ENCODE measurements at places on chromosomes 4 and X.

DNA sequence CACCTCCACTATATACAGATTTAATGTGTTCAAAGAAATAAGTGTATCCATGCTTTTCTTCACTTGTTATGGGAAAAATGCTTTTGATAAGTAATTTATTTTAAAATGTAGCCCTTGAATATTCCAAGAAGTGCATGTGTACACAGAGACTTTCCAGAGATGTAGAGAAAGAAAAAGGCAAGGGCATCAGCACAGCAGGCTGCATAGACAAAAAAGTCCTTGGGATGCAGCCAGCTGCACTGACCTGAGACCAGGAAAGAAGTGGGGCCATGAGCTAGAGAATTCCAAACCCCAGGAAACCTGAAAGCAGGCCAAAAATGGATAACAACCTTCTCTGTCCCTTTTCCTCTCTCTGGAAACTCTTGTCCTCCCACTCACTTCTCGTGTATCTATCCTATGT, 51.6 kb upstream of the PRDM8 start:
- no peak for DNase-seq

DNA sequence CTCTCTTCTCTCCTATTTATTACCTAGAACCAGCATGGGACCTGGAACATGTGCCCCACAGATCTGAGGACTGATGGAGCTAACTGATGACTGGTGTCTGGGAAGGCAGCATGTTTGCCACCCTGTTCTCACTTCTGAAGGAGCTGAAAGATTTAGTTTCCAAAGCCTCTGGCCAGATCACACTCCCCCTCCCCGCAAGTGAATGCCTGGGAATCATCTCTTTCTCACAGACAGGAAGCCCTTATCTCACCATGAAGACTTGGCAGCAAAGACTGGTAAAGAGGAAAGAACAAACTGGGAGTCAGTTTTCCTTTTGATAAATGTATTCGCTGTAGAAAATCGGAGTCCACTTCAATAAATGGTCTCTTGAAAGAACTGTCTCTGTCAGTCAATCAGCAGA, 21.0 kb upstream of the PCYT1B start:
- DNase-seq: no peak

- no peak for DNase-seq
These were observed 271.0 kb downstream of the AFF2 start for GRCh38 chrX:148771440-148771839.

DNA sequence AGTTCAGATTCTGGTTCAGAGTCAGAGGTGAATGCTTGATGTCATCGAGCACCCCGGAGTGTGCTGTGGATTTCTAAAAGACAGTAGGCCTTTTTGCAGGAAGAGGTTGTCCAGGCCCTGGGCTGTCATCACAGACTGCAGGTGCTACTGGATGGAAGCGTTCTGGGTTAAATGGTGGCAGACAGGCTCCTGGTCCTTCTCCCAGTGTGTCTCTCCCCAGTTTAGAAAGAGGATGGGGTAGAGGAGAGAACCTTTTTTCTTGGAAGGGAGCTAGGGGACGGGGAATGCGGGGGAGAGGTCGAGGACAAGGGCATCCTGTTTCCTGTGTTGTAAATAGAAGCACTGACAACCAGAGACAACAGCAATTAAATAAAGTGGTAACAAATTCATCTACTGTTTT, 102.3 kb upstream of the NUDT6 start:
- DNase-seq: no peak
